ENCODE measurements at places on chromosomes 5 and 9.

DNA sequence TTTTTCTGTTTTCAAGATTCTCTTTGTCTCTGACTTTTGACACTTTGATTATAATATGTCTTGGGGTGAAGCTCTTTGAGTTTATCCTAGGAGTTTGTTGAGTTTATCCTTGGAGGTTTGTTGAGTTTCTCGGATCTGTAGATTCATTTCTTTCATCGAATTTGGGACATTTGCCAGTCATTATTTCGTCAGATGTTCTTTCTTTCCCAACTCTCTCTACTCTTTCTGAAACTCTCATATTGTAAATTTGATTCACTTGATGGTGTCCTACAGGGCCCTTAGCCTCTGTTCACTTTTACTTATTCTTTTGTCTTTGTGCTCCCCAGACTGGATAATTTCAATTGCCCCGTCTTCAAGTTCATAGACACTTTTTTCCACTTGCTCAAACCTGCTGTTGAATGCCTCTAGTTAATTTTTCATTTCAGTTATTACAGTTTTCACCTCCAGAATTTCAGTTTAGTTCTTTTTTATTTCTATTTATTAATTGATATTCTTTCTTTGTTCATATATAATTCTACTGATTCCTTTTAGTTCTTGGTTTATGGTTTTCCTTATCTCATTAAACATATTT, 8.1 kb upstream of the TDRD7 start:
- no peak for DNase-seq

DNA sequence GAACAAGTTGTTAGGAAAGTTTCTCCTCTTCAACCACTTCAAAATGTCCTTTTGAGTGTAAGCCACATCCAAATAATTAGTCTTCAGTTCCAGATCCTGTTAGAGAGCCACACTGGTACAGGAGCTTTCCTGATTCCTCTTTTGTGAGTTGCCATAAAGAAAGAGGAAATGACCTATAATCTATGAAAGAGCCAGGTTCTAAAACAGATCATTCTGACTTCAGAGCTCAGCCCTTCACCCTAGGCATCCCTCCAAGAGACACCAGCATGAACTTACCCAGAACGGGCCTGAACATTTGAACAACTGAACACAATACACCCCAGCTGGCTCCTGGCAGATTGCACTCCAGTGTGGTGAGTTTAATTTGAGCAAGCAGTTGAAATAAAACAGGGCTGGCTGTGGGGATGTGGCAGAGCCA, 25.7 kb downstream of the SLC1A1 start:
- no peak for DNase-seq

GRCh38 chr5:119279093-119279492, 76.7 kb upstream of the TNFAIP8 start:
- no peak for DNase-seq

GRCh38 chr5:119315516-119315949, 40.3 kb upstream of the TNFAIP8 start:
- DNase-seq: peak; percentile 82

DNA sequence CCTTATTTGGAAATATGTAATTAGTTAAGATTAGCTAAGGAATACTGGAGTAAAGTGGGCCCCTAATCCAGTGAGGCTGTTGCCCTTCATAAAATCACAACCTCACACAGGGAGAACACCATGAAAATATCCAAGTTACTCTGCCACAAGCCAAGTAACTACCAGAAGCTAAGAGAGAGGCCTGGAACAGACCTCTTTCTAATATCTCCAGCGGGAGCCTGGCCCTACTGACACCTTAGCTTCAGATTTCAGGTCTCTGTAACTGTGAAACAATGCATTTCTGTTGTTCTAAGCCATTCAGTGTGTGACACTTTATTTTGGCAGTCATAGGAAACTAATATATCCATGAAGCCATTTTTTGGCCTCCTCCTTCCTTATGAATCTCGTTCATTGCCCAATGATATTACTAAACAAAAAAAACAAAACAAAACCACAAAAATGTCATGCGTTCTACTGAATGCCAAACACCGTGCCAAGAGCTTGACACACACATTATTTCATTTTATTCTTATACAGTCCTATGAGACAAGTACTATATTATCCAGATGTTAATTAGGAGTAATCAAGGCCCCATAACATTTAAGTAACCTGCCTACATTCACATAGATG, 699.0 kb downstream of the MAT2B start:
- DNase-seq: no peak

DNA sequence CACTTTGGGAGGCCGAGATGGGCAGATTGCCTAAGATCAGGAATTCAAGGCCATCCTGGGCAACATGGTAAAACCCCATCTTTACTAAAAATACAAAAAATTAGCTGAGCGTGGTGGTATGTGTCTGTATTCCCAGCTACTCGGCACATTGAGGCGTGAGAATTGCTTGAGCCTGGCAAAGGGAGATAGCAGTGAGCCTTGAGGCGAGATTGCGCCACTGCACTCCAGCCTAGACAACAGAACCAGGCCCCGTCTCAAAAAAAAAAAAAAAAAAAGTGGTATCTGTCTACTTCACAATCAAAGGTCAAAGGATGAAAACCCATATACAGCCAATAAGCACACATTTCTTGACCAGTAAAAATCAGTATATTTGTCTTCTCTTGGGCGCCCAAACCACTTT, 728.5 kb upstream of the ADAMTS16 start:
- no peak for DNase-seq

DNA sequence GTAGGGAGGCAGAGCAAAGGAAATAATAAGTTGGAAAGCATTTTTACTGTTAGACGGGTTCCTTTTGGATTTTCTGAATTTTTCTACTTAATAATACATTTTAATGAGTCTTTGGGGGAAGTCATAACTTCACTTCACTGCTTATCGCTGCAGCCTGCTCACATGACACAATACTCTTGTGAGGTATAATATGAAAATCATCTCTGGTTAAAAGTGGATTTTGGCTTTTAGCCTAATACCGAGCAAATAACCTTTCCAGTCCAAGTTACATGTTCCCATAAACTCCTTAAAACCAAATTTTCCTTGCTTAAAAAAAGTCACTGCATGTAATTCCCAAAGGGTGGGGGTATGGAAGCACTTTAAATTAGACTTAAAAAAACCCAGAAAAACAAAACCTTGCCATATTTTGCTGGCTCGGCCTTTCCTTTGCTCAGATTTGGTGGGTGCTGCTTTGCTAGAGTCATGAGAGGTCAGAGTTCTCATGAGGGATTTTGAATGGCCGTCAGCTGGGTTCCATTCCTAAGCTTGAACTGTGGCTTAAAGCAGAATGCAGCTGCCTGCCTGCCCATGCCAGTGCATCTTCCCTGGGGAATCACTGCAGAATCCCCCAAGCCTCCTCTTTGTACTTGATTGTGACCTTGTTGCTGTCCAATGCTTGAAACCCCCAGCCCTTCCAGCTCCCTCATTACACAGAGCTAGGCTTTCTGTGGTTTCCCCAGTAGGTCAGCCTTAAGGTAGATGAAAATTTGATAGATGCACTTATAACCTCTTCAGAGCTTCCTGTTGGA, 331.8 kb downstream of the KDM4C start:
- DNase-seq: no peak

- no peak for DNase-seq
Measured at GRCh38 chr5:168807287-168807686, 228.1 kb upstream of the PANK3 start.

DNA sequence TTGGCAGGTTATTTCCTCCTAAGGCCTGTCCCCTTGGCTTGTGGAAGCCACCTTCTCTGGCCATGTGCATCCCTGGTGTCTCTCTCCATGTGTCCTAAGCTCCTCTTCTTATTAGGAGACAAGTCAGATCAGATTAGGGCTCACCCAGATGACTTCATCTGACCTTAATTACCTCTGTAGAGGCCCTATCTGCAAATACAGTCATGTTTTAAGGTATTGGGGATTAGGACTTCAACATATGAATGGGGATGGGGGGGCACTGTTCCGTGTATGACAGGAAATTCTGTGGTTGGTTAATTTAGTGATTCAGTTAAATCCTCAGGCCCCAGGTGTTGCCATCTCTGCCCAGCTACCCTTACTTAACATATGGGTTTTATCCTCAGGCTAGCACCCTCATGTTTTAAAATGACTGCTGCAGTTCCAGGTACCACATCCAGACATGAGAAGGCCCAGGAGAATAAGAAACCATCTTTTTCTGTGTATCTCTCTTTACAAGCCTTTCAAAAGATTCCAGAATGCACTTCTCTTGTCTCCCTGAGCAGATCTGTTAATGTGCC, 51.9 kb upstream of the RAI14 start:
- no peak for DNase-seq
